Stimulated activated CD8-positive, alpha-beta memory T cell treated with anti-CD3 and anti-CD28 coated beads, Interleukin-12 subunit alpha, Interleukin-12 subunit beta, amount 100 ng/mL, for 1 hour (primary cell): ENCODE measurements at places on chromosomes 6 and 20.

DNA sequence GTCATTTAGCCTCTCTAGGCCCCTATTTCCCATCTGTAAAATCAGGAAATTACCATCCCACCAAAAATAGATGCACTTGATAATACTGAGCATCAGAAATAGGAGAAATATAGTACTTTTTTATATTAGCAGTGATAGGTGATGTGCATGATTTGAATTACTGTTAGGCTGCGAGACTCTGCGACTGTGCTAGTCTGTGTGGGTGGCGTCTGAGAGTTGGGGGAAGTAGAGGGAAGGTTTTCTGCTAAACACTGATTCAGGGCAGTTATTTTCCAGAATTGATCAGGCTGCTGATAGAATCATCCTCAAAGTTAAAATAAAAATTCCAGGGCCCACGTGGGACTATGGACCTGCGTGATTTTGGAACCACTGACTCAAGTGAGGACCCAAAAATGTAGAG, 60.4 kb upstream of the ARMH2 start:
- DNase-seq = no peak

DNA sequence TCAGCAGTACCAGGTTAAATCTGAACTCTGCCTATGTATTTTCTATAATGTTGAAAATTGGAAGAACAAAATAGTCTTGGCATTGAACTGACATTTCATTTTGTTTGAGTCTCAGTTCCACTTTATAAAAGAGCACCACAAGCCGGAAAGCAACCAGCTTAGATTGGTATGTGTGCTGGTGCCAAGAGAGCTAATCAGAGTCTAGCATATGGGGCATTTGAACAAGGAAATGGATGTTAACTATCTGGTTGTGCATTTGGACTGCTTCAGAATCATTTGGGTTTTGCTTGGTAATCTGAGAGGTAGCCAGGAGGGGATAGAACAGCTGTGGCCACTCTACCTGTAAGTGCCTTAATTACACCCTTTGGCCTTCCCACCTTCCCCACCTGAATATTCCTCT, 184.8 kb downstream of the GRIK2 start:
- DNase-seq = no peak

GRCh38 chr20:11168026-11168425, 494.2 kb upstream of the JAG1 start:
- DNase-seq = no peak

DNA sequence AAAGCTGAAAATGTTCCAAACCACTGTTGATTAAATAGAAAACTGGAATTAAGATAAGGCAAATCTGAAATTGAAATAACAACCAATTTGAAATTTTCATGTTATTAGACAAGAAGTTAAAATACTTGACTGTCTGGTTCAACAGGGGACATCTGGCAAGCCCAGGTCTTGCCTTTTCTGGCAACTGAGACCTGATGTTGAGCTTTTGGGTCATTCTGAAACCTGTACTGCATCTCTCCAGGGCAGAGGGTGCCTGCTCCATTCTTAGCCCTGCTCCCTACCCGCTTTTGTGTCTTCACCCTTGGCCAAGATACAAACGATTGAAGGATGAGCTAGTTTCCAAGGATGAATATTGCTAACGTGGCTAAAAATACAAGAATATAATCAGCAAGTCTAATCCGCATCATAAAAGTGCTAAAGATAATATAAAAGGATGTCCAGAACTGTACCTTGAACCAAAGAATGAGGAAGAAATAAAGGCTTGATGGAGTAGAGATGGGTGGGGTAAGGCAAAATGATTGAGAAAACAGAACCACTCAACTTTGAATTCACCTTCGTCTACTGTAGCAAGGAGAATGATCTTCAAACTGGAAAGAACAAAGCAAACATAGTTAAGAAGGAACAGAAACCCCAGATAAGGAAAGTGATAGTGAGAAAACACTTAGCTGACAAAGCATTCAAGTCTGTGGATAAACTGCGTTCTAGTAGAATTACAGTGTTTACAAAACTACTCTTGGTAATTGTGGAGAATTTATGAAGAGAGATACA, 109.8 kb upstream of the MAN1A1 start:
- DNase-seq = no peak

DNA sequence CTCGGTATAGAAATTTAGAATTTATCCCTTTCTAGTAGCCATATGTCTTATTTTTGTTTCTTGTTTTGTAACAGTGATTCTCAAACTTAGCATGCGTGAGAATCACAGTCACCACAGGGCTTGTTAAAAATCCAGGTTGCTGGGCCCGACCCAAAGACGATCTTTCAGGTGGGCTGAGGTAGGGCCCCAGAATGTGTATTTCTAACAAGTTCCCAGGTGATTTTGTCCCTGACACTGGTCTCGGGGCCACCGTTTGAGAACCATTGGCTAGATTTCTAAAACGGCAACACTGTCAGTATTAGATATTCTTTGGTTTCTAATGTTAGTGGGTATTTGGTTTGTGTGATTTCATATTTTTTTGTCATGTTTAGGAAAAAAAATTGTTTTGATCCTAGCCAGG, 9.9 kb downstream of the PFDN4 start:
- no peak for DNase-seq

- no peak for DNase-seq
Observed at GRCh38 chr6:148494226-148494625, 151.6 kb downstream of the SASH1 start.

- no peak for DNase-seq
Observed at GRCh38 chr6:5786969-5787720, 219.6 kb downstream of the NRN1 start.

DNA sequence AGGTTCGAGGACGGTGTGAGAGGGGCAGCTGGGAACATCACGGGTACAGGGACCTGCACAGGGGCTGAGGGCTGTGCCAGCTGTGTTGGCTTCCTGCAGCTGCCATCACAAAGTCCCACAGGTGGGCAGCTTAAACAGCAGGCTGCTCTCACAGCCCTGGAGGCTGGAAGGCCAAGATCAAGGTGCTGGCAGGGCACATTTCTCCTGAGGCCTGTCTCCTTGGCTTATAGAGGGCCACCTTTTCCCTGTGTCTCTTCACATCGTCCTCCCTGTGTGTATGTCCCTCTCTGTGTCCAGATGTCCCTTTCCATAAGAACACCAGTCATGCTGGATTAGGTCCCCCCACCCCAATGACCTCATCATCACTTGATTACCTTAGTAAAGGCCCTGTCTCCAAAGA, 15.1 kb upstream of the MPC1 start:
- DNase-seq = no peak

GRCh38 chr20:63574829-63575743, 1.0 kb upstream of the HELZ2 start:
- no peak for DNase-seq
